Stimulated activated CD8-positive, alpha-beta memory T cell treated with anti-CD3 and anti-CD28 coated beads, Interleukin-2, amount 100 ng/mL, for 48 hours (primary cell): ENCODE measurements at places on chromosomes 4 and X.

GRCh38 chrX:17456526-17456925, 81.5 kb downstream of the NHS start:
- DNase-seq: no peak

DNA sequence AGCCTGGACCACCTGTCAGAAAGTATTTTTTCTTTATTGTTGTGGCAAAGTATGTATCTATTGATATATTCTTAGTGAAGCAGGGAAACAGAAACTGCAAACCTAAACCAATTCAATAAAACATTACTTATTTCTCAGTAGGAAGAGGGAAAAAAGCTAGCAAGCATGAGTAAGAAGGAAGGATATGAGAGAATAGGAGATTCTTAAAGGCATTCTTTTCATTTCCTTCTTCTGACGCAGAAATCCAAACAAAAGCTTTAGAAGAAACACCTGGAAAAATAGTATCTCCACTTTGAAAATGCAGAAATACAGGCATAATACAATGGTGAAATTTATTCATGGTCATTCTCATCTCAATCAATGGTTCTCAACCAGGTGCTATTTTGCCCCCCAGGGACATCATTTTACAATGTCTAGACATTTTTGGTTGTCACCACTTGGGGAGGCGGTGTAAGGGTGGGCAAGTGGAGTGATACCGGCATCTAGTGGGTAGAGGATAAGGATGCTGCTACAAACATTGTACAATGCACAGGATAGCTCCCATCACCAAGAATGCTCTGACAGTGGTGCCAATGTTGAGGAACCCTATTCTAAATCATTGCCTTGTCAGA, 21.7 kb upstream of the ATXN3L start:
- DNase-seq: no peak

GRCh38 chr4:78532046-78532445, 19.5 kb upstream of the ANXA3 start:
- DNase-seq: no peak

- DNase-seq: no peak
These were observed 21.6 kb upstream of the VEGFD start for GRCh38 chrX:15405846-15406245.

- DNase-seq: no peak
These were observed 166.4 kb upstream of the CPEB2 start for GRCh38 chr4:14835708-14836425.

DNA sequence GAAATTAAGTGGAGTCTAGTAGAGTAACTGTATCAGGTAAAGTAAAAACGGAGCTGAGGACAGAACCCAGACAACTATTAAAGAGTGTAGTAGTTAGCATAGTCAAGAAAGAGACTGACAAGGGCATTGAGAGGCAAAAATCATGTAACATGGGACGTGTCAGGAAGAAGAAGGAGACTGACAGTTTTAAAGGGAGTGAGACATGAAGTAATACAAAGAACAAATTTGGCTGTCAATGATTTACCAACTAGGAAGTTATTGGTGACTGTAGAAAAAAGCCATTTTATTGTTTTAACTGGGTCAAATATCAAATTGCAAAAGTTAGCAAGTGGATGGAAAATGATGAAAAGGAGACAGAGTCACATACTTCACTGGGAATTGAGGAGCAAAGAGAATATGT, 422.3 kb downstream of the MAPK10 start:
- no peak for DNase-seq
